ENCODE measurements at places on chromosomes 5 and 9.

- H3K27me3 ChIP-seq, result no peaks in the 10 kb centered on the region
- H3K4me1 ChIP-seq, result peaks cover 42% of the 10 kb centered on the region
- no peak overlapping the region for H3K4me3 ChIP-seq
- H3K36me3 ChIP-seq, result no peaks in the 10 kb centered on the region
Measured at GRCh38 chr5:132386644-132387286, 17.3 kb downstream of the SLC22A5 start.

DNA sequence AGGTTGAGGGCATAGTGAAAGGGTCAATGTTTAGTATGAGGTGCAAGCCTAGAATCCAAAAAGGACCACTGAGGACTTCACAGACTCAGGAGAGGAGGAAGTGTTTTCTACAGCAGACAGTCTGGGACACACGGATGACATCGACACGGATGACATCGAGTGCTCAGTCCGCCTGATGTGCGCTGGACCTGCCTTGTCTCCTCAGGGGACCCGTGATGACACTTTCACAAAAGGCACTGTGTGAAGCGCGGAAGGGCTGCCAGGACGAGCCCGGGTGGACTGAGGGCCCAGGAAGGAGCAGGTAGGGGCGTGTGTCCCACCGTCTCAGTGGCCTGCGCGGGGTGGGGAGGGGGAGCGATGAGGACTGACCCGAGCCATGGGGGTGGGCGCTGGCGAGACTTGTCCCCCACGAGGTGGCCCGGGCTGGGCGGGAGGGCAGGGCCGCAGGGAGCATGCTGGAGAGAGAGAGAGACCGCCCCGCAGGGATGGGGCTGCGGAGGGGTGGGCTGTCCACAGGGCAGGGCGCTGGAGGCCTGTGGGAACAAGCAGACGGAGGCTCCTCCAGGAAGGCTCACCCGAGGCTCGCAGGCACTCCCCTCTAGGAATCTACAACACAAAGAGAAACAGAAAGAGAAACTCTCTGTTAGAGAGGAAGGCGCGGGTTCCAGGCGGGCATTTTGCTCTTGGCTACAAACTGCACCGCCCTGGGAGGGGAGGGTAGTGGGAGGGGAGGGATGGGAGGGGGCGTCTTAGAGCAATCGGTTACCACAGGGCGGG lies 54.9 kb downstream of the USP20 start:
- H3K27me3 ChIP-seq, result no peaks in the 10 kb centered on the region
- peak overlapping the region; percentile 97 for H3K27ac ChIP-seq
- DNase-seq, result peak; percentile 92
- H3K4me1 ChIP-seq, result peaks cover 83% of the 10 kb centered on the region
- H3K4me3 ChIP-seq, result peak overlapping the region; percentile 93
- H3K36me3 ChIP-seq, result peaks cover 54% of the 10 kb centered on the region

DNA sequence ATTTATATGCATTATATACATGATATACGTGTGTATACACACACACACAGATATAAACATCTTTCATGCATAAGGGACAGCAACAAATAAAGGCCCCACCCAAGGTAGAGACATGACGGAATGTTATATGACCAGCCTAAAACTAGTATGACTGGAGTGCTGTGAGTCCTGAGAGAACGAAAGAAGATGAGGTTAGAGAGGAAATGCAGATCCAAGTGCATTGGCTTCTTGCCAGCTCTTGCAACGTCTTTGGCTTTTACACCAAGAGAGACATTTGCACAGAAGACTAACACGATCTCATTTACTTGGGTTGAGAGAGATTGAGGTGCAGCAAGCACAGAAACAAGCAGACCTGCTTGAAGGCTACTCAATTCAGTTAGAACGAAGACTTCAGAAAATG lies 23.0 kb downstream of the CDH10 start:
- no peaks in the 10 kb centered on the region for H3K4me1 ChIP-seq
- no peak overlapping the region for H3K4me3 ChIP-seq
- no peaks in the 10 kb centered on the region for H3K36me3 ChIP-seq
- no peaks in the 10 kb centered on the region for H3K27me3 ChIP-seq
- H3K27ac ChIP-seq, result no peak overlapping the region

- H3K36me3 ChIP-seq, result no peaks in the 10 kb centered on the region
- DNase-seq, result no peak
- no peak overlapping the region for H3K4me3 ChIP-seq
- H3K4me1 ChIP-seq, result no peaks in the 10 kb centered on the region
- H3K27ac ChIP-seq, result no peak overlapping the region
Measured at GRCh38 chr5:106680330-106680729, 990.4 kb downstream of the EFNA5 start.

GRCh38 chr9:17906841-17907778 lies 328.2 kb downstream of the SH3GL2 start:
- no peaks in the 10 kb centered on the region for H3K36me3 ChIP-seq
- DNase-seq, result no peak
- H3K4me1 ChIP-seq, result no peaks in the 10 kb centered on the region
- H3K27ac ChIP-seq, result no peak overlapping the region

DNA sequence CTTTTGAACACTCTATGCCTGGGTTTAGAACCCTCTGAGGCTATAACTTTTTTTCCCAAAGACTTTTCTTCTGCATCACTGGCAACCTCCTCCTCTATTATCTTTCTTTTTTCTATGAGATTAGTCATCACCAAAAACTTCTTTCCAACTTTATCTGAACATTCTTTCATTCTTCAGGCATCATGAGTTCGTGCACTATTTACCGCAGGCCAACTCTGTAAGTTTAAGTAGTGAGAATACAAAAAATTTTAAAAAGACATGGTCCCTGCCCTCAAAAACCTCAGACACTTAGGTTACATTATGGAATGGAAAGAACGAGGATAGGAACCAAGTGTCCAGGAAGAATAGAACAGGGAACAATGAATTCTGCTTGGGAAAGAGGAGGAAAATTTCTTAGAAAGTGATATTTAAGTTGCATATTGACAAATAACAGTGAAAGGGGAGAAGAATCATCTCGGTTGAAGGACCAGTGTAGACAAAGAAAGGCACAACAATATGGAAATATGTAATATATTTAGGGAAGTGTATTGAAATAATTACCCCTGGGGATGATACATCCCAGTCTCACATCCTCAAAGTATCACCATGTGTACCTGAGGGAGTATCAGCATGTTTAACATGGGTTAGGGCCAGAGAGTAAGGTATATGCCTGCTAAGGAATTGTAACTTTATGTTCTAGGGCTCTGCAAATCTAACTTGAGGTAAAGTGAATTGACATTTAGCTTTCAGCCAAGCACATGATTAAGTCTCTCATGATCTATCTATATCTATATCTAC lies 196.5 kb upstream of the NREP start:
- no peaks in the 10 kb centered on the region for H3K36me3 ChIP-seq
- peaks cover 4% of the 10 kb centered on the region for H3K27me3 ChIP-seq
- H3K4me1 ChIP-seq, result no peaks in the 10 kb centered on the region
- no peak for DNase-seq
- no peak overlapping the region for H3K4me3 ChIP-seq

DNA sequence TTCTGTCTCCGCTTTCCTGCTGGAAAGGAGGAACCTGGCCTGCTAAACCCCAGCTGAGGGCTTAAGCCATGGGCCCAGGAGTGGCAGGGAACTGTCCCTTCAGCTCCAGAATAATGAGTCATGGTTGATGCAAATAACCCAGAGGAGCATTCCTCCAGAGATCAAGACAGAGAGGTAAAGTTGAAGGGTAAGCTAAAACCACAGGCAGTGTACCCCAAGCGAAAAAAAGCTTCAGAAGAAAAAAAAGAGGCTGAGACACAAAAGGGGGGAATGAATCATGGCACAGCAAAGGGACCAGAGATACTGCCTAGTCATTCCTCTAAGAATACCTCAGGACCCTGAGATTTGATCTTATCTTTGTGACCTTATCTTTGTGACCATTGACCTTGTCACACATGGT lies 199.5 kb upstream of the TAS2R1 start:
- H3K4me1 ChIP-seq, result no peaks in the 10 kb centered on the region
- H3K27ac ChIP-seq, result no peak overlapping the region
- DNase-seq, result no peak

DNA sequence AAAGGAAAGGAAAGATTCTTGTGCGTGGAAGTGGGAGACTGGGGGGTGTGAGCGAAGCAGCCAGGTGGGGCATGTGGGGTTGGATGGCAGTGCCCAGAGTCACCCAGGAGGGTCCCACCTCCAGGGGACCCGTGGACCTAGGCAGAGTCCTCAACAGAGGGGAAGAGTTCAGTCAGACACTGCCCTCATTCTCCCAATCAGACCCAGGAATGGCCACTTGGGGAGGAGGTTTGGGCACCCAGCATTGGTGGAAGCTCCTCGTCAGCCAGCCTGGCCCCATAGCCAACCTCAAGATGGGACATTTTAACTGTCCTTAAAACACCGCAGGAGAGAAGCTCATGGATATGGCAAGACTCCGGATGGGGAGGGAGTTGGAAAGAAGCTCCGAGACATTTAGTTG lies 21.9 kb upstream of the LAMC3 start:
- no peaks in the 10 kb centered on the region for H3K4me1 ChIP-seq
- no peak for DNase-seq
- H3K27ac ChIP-seq, result no peak overlapping the region
- no peak overlapping the region for H3K4me3 ChIP-seq
- no peaks in the 10 kb centered on the region for H3K27me3 ChIP-seq

DNA sequence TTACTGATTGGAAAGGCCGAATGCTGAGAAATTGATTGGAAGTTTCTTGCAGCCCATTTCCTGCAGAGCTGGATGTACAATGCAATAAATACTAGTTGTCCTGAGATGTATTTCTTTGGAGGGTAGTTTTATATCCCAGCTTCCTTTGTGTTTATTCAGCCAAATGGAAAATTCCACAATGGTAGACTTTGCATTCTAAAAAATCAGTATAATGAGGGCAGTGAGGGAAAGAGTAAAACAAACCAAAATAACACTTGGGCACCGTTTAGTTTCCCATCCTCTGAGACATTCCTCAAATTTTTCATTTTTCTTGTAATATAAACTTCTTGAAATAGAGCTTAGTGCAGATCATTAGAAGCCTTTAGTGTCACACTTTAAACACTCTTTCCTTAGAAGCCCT lies 379.4 kb downstream of the EBF1 start:
- no peaks in the 10 kb centered on the region for H3K36me3 ChIP-seq
- no peak overlapping the region for H3K27ac ChIP-seq
- no peaks in the 10 kb centered on the region for H3K4me1 ChIP-seq
- H3K4me3 ChIP-seq, result no peak overlapping the region

DNA sequence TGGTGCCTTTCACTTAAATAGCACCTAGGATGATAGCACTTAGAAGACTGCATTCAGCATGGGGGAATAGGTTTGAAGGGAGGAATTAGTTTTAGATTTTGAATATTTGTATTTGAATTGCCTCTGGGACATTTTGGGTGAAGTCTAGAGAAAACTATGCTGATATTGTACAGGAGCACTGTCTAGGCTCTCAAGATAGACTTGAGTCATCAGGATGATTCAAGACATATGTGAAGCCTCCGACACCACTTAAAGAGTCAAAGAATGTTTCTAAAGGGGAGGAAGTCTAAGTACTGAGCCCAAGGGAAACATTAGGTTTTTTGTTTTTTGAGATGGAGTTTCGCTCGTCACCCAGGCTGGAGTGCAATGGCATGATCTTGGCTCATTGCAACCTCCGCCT lies 63.9 kb upstream of the CCDC180 start:
- DNase-seq, result no peak
- H3K27me3 ChIP-seq, result no peaks in the 10 kb centered on the region
- no peak overlapping the region for H3K27ac ChIP-seq
- H3K4me3 ChIP-seq, result no peak overlapping the region
- peaks cover 2% of the 10 kb centered on the region for H3K36me3 ChIP-seq

- no peak overlapping the region for H3K4me3 ChIP-seq
- no peaks in the 10 kb centered on the region for H3K36me3 ChIP-seq
- H3K27me3 ChIP-seq, result peaks cover 16% of the 10 kb centered on the region
- no peak for DNase-seq
Measured at GRCh38 chr5:6466975-6467567, 18.4 kb downstream of the UBE2QL1 start.

GRCh38 chr5:35651002-35651756 lies 33.5 kb downstream of the SPEF2 start:
- H3K27ac ChIP-seq, result no peak overlapping the region
- no peaks in the 10 kb centered on the region for H3K27me3 ChIP-seq
- H3K4me1 ChIP-seq, result peaks cover 10% of the 10 kb centered on the region
- no peak overlapping the region for H3K4me3 ChIP-seq

DNA sequence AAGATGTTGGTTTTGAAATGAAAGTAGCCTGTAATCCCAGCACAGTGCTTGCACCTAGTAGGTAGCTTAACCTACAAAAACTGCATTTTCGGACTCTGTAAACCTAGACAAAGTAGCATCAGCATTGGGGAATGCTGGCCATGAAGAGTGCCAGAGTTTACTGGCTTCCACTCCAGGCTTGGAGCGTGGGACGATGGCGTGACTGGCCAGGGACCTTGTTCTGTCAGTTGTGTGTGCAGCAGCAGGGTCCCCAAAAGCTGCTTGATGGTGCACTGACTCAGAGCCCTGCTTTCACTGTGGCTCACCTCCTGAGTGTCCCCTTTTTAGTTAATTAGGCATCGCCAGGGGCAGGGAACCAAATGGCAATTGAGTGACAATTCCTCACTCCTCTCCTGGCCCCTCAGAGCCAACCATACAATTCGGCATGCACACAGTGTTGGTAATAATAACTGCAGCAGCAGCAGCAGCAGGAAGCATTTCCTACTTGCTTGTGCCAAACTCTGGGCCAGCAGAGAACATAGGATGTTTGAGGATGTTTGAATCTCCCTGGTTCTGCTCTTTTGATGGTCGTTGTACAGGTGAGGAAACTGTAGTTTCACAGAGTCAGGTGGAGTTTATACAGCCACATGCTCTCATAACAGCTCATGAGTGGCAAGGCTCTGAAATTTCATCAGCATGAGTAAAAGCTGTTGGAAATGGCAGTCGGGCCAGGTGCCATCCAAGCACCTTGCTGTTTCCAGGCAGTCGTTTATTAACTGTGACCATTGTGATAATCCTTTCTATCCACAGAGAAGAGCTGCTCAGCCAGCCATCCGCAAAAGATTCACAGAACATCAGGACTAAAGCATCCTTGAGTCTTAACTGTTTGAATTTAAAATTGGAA lies 4.2 kb downstream of the UBE2QL1 start:
- DNase-seq, result no peak
- no peaks in the 10 kb centered on the region for H3K36me3 ChIP-seq
- no peak overlapping the region for H3K4me3 ChIP-seq
- no peak overlapping the region for H3K27ac ChIP-seq
- peaks cover 9% of the 10 kb centered on the region for H3K4me1 ChIP-seq

- DNase-seq, result no peak
- peaks cover 2% of the 10 kb centered on the region for H3K36me3 ChIP-seq
- H3K27ac ChIP-seq, result no peak overlapping the region
Measured at GRCh38 chr5:179110528-179110927, 50.4 kb downstream of the ZNF354C start.

- H3K27me3 ChIP-seq, result no peaks in the 10 kb centered on the region
- H3K36me3 ChIP-seq, result no peaks in the 10 kb centered on the region
- no peak for DNase-seq
- no peak overlapping the region for H3K4me3 ChIP-seq
- H3K27ac ChIP-seq, result no peak overlapping the region
Measured at GRCh38 chr9:136082496-136083361, 12.4 kb downstream of the NACC2 start.

Data from activated CD4-positive, alpha-beta memory T cell treated with anti-CD3 and anti-CD28 coated beads for 36 hours (primary cell).